ENCODE measurements at places on chromosomes 3 and 15. TPM values are rescaled to one million over a fixed set of nuclear protein-coding genes. Genes with fewer than 3 reads are reported as not detected.

TRPM1 gene
- not detected for polyA plus RNA-seq

IVD gene
- 57.8 TPM for polyA plus RNA-seq

CACNA2D3 gene
- 2.4 TPM for polyA plus RNA-seq

LMCD1 gene
- polyA plus RNA-seq = 186 TPM

GPD1L gene
- polyA plus RNA-seq = 45.1 TPM

P2RY14 gene
- 1.5 TPM for polyA plus RNA-seq

CFAP92 gene
- polyA plus RNA-seq = 1.4 TPM

ZNF197 gene
- 15.0 TPM for polyA plus RNA-seq

NOX5 gene
- polyA plus RNA-seq = 0.30 TPM

CSPG5 gene
- 1.6 TPM for polyA plus RNA-seq

RAMAC gene
- polyA plus RNA-seq = 27.2 TPM

- DNase-seq = peak; percentile 80
These were observed at the start of gene MB21D2 for GRCh38 chr3:192917404-192918274. Gene MB21D2, minus strand, starts transcription at chr3:192917856. Its CDS starts 16 bp downstream, at chr3:192917840.

DNA sequence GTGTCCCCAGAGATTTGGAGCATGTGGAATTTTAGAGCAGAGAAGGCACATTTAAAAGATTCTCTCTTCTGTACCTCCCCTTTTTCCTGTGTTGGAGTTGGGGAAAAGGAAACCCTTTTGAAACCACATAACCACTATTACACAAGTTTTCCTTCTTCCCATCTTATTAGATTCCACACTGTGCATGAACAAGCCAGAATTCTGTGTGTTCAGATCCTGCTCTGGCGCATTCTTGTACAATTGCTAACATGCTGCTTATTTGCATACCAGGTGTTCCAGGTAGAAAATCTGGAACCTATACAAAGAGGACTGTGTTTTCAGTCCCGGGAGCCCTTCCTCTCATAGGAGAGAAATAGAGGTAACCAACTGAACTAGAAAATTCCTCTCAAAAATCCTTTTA lies 2.6 kb upstream of the CIB2 start:
- no peak for DNase-seq

GRCh38 chr3:170992854-170993253 lies 33.7 kb downstream of the SLC2A2 start:
- DNase-seq = no peak

- no peak for DNase-seq
These were observed 61.9 kb downstream of the WHAMM start for GRCh38 chr15:82871358-82871757.

GRCh38 chr3:12752809-12753208 lies 6.2 kb downstream of the TMEM40 start:
- no peak for DNase-seq

- DNase-seq = no peak
These were observed 114.6 kb downstream of the TMEM108 start for GRCh38 chr3:133152681-133153220.

- DNase-seq = no peak
These were observed 74.3 kb upstream of the STAC start for GRCh38 chr3:36305929-36306520.

DNA sequence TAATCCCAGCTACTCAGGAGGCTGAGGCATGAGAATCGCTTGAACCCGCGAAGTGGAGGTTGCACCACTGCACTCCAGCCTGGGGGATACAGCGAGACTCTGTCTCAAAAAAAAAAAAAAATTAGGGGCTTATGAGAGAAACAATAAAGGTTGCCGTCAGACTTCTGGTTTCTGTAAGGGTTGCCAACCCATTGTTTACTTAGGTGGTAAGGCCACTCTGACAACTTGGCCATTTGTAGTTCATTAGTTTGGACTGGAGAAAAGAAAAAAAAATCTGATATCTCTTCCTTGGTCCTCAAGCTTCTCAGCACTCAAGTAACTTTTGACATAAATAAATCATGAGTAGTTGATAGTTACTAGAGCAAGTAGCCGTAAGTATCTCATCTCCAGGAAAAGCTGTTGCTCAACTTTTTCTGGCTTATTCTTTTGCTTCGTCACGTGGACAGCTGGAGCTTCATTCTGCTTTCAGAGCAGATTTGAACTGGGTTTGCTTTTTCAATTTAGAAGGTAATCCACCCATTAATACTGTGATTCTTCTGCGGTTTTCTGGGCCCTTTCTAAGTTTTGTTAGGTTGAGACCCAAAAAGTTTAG lies 9.4 kb downstream of the SNX1 start:
- DNase-seq = no peak

GRCh38 chr3:81442758-81443456 lies 318.5 kb downstream of the GBE1 start:
- DNase-seq = no peak

DNA sequence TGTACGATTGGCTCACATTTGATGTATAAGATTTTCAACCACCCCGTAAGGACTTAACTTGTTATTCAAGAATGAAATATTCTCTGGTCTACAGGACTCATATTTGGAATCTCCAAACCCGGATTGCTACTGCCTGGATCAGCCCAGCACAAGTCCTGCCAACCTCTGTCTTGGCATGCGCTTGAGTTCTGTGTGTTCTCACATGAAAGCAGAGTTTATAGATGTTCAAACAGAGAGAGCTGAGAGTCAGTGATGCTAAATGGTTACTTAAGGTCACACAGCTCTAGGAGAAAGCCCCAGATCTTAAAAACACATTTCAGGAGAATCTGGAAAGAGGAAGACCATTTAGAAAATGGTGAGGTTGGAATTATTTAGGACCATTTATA lies 268.0 kb upstream of the TBL1XR1 start:
- no peak for DNase-seq

GRCh38 chr15:62549345-62549970 lies 384.4 kb upstream of the C2CD4B start:
- DNase-seq = no peak

- DNase-seq = no peak
These were observed 2.6 kb upstream of the BCL2A1 start for GRCh38 chr15:79973456-79974195.

DNA sequence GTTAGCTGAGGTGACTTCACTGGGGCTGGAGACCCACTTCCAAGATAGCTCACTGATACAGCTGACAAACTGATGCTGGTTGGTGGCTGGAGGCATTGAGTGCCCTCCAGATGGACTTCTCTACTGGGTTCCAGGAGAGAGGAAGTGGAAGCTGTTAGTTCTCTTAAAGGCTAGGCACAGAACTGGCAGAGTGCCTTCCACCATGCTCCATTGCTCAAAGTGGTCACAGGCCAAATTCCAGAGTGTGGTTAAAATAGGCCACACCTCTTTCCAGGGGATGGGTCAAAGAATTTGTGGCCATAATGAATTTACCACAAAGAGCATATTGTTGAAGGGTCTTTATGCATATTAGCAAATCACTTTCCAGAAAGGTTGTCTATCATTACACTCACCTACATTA lies 74.2 kb downstream of the NMD3 start:
- no peak for DNase-seq

- no peak for DNase-seq
These were observed 115.2 kb downstream of the PEX5L start for GRCh38 chr3:179921500-179921899.

- DNase-seq = no peak
These were observed 41.7 kb downstream of the TCF12 start for GRCh38 chr15:56960116-56960515.

- no peak for DNase-seq
These were observed 7.0 kb upstream of the NIPA2 start for GRCh38 chr15:22831473-22831872.

DNA sequence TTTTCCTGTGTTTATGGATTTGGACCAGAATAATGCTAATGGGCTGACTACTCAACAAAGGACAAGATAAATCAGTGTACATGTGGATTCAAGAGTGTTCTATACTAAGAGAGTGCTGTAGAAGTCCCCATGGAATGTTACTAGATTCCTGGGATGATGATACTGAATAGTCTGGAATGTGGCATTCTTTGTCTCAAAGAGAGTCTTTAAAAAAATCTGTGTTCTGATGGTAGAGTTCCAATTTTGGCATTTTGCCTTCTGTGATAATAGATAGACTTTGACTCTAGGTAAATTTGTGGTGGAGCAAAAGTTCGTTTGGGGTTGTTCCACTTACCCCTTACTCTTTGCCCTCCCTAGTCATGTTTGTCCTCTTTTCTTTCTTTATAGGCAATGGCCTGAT lies 43.7 kb downstream of the NMD3 start:
- DNase-seq = no peak

DNA sequence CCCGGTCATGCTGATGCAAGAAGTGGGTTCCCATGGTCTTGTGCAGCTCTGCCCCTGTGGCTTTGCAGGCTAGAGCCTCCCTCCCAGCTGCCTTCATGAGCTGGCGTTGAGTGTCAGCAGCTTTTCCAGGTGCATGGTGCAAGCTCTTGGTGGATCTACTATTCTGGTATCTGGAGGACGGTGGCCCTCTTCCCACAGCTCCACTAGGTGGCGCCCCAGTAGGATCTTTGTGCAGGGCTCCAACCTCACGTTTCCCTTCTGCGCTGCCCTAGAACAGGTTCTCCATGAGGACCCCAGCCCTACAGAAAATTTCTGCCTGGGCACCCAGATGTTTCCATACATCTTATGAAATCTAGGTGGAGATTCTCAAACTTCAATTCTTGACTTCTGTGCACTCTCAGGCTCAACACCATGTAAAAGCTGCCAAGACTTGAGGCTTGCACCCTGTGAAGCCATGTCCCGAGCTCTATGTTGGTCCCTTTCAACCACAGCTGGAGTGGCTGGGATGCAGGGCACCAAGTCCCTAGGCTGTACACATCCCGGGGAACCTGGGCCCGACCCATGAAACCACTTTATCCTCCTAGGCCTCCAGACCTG lies 238.4 kb upstream of the MDFIC2 start:
- peak; percentile 20 for DNase-seq

DNA sequence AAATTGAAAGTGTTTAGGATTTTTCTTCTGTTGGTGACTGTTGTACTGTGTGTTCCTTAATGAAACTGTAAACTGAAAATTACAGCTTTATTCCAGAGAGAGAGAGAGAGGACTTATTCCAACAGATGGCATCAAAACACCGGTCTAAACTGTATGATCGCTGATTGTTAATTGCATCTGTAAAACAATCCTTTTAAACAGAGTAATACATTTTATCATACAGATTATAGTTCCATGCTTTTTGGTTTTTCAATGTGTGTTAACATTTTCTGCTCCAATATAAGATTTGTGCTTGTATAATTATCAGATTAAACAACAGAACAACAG lies 289.7 kb upstream of the DNAJC19 start:
- DNase-seq = no peak

DNA sequence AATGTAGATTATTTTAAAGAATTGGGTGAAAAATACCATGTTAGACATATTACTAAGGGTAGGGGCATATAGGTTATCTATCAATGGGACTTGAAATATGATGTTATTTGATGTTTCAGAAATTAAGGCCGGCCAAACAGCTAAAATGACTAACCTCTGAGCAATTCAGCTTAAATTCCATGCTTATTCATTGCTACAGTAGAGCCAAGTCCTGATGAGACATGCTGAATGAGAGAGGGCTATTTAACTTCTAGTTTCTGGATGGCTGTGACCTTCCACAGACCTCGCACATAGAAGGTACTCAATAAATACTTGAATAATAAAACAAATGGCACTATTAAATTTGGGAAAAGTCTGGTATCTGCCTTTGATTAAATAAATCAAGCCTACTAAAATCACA lies 175.6 kb upstream of the WNT5A start:
- no peak for DNase-seq

DNA sequence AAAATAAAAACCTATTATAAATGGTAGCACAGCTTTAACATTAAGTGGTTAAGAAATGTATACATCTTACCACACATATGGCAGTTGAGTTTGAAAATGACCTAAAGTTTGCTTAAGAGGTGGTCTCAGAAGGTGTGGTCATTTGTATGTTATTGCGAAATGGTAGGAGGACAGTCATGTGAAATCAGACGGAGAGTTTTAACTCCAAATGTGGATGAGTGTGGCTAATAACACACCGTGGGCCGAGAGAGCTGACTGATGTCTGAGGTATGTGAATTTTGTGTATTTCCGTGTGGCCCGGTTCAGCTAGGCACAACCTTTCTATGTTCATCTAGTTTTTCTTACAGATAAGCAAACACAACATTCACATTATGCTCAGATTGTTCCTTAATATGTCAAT lies 71.9 kb downstream of the ARNT2 start:
- no peak for DNase-seq

DNA sequence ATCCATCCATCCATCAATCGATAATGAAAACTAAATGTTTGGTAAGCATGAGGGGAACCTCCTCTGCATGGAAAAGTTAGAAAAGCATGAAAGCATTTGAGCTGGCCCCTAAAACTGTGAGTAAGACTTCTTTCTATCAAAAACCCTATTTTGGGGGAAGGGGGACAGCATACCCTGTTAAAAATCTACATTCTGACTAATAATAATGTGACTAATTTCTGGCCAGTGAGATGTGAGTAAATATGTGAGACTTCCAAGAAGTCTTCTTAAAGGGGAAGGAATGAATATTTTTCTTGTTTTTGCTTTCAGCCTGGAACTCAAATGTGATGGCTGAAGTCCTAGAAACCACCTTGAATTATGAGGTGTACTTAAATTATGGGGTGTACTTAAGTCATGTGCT lies 54.9 kb downstream of the C3orf85 start:
- no peak for DNase-seq

- no peak for DNase-seq
These were observed 3.8 kb upstream of the ARL14 start for GRCh38 chr3:160673188-160673587.

- DNase-seq = no peak
These were observed 18.8 kb downstream of the TMEM39A start for GRCh38 chr3:119444590-119444989.

GRCh38 chr3:196621611-196622010 lies 17.9 kb upstream of the NRROS start:
- no peak for DNase-seq

All from hindlimb muscle (tissue), 1 donor.